SW 1271 (cell line): ENCODE measurements at places on chromosomes 7 and 10.

GRCh38 chr10:22029445-22030236 is 26.1 kb upstream of the DNAJC1 start:
- DNase-seq: no peak

DNA sequence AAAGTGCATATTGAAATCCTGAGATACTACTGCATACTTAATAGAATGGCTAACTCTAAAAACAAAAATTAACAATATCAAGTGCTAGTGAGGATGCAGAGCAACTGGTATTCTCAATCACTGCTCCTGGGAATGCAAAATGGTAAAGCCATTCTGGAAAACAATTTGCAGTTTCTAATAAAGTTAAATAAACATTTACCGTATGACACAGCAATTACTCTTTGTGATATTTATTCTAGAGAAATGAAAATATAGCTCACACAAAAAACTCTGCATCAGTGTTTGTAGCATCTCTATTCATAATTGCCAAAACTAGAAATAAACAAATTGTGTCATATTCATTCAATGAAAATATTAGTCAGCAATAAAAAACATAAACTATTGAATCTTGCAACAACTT is 255.0 kb upstream of the DKK1 start:
- DNase-seq: no peak

GRCh38 chr10:33735464-33735923 is 401.0 kb upstream of the NRP1 start:
- DNase-seq: no peak

DNA sequence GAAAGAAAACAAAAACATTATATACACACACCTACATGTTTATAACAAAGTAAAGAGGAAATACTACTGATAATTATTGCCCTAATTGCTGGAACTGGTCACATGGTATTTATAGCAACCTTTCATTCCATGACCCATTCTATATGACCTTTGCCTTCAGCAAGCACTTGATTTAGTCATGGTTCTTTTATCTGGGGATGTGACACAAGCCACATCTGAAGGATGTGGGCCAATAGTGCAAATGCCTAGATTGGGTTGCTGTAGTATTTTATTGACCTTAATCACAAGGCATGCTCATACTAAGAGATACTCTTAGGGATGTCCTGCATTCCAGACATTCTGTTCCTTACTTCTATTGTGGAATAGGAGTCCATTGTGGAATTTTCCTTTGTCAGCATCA is 723.5 kb upstream of the POM121L12 start:
- no peak for DNase-seq

- no peak for DNase-seq
Observed at GRCh38 chr7:119959811-119960210, 313.2 kb upstream of the KCND2 start.

- DNase-seq: no peak
Observed at GRCh38 chr7:130426564-130426963, 14.3 kb downstream of the CEP41 start.

- no peak for DNase-seq
Observed at GRCh38 chr7:22241805-22242390, 115.1 kb downstream of the RAPGEF5 start.

GRCh38 chr10:33126742-33127141 is 168.7 kb upstream of the ITGB1 start:
- DNase-seq: no peak

DNA sequence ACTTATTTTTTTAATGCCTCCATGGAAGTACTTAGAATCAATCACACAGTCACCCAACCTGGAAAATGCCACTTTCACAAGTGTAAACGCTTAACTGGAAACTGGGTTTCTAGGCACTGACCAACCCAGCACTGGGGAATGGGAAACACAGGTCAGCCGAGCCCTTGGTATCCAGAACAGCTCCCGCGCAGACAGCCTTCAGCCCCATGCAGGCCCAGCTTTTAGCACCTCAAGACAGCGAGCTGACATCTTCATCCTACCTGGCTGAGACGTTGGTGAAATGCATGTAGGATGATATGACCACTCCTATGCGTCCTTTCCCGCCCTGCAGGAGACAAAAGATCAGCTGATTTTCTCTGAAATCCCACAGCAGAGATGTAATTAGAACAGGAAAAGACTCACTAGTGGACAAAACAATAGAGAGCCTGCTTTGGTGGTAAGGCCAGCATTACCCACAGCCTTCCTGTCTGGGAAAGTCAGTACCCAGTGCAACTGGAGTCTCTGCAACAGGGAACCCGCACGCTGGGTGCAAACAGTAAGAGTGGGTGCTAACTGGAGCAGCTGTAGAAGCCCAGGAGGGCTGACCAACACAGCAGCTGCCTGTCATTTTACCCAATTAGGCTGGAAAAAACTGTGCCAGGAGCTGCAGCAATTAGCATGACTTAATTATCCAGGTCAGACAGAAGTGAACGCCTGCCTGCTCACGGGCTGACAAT is 153.7 kb downstream of the TNS3 start:
- DNase-seq: no peak

DNA sequence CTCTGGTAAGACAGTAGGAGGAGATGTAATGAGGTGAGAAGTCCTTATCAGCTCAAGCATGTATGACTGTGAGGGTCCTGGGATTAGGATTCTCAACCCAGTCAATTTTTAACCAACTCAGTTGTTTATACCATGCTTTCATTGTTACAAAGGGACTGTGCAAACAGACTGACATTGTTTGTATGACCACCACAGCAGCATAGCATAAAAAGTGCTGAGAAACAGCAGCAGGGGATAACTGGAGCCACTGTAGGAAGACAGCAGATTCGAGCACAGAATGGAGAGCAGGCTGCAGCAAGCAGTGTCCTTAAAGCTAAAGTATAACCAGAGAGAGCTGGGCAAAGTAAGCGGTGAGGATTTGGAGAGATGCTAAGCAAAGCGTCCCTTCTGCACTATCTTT is 829.5 kb downstream of the REEP3 start:
- DNase-seq: no peak

DNA sequence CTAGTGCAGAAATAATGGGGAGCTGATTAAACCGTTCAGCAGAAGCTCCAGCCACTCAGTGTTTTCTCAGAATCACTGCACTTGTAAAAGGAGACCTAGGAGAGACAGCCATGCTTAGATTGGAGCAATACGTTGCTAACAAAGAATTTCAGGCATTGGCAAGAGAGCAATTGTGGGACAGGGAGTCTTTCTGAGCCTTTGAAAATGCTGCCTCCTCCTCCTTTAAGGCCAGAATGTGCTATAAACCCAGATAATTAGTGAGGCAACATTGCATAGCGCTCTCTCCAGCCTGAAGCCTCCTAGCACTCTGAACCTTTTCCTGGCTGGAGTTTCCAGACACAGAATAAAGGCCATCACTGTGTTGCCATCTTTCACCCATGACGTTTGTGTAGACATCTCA is 18.5 kb upstream of the PTPRN2 start:
- no peak for DNase-seq

- peak; percentile 31 for DNase-seq
Observed at GRCh38 chr10:21496343-21497176, 28.9 kb downstream of the SKIDA1 start.

- DNase-seq: no peak
Observed at GRCh38 chr7:68334216-68334615, 1264.1 kb upstream of the AUTS2 start.

GRCh38 chr10:48414778-48415177 is 108.3 kb downstream of the MAPK8 start:
- DNase-seq: no peak

- no peak for DNase-seq
Observed at GRCh38 chr7:17347401-17347800, 48.9 kb downstream of the AHR start.

- DNase-seq: no peak
Observed at GRCh38 chr7:55308186-55308929, 56.8 kb upstream of the LANCL2 start.

DNA sequence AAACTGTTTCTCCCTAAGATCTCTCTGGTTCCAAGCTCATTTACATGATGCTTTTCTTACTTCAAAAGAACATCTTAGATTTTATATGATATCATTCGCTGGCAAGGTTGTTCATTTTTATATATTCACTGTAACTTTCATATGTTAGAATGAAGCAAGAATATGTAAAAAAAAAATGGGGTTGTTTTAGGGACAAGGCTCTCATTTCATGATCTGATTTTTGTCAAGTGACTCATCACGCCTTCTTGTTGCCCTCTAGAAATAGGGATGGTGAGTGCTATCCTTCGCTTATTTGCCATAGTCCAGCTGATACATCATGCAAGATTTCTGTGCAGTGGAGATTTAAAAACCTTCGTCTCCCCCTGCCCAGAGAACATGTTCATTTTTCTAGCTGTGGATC is 14.0 kb upstream of the CELF2 start:
- no peak for DNase-seq

GRCh38 chr10:4807761-4808507 is 18.1 kb upstream of the AKR1E2 start:
- DNase-seq: peak; percentile 79

GRCh38 chr10:870564-871166 is 60.8 kb downstream of the LARP4B start:
- DNase-seq: no peak

DNA sequence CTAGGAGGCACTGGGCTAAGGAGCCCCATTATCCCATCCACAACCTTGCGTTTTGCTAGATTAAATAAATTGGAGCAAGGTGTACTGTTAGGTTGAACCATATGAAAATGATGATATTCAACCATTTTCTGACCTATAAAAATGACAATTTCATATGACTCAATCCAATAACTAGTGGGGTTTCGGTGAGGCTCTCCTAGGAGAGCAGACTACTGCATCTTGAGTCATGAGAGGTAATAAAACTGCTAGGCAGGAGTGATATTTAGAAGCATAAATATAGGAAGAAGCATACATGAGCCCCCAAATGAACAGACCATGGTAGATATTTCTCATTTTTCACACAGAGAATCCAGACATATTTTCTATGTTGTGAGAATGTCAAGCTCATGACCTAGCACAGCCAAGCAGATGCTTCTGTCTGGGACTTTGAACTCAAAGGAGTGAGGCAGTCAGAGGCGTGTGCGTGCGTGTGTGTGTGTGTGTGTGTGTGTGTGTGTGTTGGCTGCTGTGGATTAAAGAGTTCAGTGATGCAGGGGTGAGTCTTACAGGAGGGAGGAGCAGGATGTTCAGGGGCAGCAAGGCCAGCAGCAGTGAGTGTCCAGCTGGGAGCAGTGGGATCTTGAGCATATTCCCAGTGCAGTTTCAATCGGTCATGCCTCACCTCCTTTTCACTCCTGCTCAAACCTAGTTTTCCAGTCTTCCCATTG is 17.8 kb upstream of the WDR11 start:
- no peak for DNase-seq

GRCh38 chr10:75375838-75376237 is 25.7 kb downstream of the ZNF503 start:
- no peak for DNase-seq

DNA sequence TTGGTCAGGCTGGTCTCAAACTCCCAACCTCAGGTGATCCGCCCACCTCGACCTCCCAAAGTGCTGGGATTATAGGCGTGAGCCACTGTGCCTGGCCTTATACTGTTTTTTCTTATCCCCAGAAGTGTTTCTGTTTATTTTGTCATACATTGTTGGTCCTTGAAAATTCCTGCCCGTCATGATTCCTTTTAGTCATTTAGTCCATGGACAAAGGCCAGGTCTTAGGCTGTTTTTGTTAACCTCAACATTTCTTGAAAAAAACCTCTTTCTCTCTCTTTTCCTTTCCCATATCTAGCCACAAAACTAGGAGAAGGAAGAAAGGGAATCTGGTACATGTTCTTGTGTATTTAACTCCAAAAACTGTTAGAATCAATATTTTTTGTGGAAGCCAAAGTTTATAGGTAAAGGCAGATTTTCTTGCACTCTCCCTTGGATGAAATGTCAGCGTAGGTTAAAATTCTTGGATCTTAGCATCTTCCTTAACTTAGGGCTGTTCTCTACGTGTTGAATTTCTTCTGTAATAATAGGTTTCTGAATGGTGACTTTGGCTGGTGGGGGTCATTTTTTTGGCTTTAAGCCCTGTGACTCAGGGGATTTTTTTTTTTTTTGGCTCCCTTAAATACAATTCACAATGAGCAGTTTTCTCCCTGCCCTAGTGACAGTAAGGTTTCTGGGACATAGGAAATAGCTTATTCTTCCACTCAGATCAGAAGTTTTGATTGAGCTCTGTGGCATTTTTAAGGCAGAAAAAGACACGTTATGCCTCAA is 500.8 kb downstream of the AUTS2 start:
- no peak for DNase-seq

GRCh38 chr10:7547206-7547605 is 119.6 kb downstream of the ITIH5 start:
- no peak for DNase-seq

DNA sequence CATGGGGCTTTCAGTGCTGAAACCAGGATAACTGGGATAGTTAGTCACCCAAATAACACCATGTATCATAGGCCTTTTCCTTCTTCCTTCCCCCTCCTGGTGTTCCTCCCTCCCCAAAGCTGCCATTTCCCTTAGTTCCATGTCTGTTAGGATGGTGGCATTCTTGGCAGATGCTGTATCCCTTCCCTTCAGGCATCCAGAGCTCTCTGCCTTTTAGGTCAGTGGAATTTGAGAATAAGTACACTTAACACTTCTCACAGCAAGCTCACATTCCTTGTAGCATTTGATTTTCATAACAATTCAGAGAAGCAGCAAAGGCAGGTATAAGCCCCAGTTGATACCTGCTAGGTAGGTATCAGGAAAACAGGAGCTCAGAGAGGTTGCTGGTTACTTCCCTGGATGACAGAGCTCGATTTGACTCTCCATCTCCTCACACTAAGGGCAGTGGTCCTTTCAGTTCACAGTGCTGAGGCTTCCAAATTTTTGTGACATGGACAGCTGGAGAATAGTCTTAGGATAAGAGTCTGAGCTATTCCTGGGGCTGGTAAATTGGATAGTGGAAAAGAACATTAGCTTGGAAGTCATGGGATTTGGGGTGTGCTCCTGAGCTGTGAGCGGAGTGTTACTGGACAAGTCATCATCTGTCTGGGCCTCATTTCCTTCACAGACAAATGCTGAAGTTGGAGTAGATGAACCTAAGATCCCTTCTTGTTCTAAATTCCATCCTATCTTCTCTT is 108.7 kb upstream of the RHOBTB1 start:
- no peak for DNase-seq

- DNase-seq: peak; percentile 52
Observed at GRCh38 chr7:12731214-12731656, 43.8 kb downstream of the ARL4A start.

- DNase-seq: no peak
Observed at GRCh38 chr10:1829712-1830111, 92.4 kb upstream of the ADARB2 start.

DNA sequence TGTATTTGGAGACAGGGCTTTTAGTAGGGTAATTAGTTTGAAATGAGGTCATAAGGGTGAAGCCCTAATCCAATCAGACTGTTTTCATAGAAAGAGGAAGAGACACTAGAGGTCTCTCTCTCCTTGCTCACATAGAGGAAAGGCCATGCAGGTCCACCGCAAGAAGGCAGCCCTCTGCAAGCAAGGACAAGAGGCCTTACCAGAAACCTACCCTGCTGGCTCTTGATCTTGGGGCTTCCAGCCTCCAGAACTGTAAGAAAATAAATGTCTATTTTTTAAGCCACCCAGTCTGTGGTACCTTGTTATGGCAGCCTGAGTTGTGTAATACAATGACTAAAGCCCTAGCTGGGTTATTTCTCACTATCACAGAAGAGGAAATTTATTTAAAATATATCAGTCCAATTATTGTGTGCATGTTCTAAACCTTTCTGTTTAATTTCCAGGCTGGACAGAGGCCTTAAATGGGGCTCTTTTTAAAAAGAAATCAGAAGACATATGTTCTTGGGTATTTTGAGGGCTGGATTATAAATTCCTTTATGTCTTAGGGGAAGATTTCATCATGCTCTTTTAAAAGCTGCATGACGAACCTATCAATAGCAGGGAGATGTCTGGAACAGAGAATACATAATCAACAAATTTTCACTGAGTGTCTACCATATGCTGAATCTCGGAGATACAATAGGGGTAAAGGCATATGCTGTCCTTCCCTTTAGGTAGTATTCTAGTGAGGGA is 12.9 kb upstream of the TMEM26 start:
- no peak for DNase-seq
